ENCODE measurements at places on chromosomes 11 and 22.

- DNase-seq, result no peak
Measured at GRCh38 chr11:68330700-68331337, 18.4 kb downstream of the LRP5 start.

DNA sequence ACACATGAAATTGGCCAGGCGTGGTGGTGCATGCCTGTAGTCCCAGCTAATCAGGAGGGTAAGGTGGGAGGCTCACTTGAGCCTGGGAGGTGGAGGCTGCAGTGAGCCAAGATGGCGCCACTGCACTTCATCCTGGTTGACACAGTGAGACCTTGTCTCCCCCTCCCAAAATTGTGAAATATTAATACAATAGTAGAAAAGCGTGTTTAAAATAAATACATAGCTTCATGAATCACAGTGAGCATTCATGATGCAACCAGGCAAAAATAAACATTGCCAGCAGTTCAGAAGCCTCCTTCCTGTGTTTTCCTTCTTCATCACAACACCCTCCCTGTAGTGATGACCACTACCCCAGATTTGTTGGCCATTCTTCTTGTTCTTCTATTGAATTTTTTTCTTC is 4.3 kb upstream of the TEAD1 start:
- no peak for DNase-seq

GRCh38 chr22:35587447-35587870 is 29.7 kb downstream of the MB start:
- no peak for DNase-seq

DNA sequence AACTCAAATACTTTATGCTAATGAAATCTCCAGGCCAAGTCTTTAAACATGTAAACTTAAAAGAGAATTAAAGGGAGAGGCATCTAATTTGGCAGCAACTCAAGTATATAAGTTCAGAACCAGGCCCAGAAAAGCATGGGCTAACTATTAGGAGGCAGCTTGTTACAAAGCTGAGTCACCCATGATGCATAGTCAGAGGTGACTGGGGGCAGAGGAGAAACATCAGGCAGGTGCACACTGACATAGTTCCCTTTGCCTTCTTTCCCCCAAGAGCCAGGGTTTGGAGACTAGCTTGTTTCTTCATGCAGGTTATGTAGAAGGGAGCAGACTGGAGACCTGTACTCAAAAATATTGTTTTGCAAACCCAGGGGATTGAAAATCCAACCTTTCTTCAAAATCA is 619.0 kb downstream of the SOX6 start:
- DNase-seq, result no peak

DNA sequence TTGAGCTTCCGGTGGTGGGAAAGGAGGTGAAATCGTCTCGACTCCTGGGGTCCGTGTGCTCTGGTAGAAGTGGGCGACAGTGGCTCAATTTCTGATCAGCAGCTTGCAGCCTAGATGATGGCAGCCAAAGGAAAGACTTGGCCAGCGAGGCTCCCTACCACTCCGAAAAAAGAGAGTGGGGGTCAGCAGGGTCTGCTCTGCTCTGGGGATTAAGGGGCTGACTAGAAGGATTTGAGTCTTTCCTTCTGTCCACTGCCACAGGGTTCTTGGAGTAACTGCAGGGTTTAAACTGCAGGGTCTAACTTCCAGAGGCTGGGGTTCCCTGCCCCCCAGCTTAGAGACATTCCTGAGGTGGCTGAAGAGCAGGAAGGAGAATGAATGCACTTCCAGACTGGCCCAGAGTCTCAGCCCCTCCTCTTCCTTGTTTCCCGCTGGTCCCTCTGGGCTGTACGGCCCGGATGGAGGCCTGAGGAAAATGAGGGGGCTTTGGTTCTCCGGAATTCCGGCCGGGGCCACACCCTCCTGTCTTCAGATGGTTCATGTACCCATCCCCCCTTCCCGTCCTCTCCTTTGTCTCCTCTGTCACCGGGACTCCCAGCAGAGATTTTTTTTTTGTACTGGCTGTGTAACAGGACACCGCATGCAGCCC is 907 bp downstream of the SERPINH1 start:
- no peak for DNase-seq

GRCh38 chr11:78031629-78032028 is 8.6 kb upstream of the KCTD14 start:
- no peak for DNase-seq

DNA sequence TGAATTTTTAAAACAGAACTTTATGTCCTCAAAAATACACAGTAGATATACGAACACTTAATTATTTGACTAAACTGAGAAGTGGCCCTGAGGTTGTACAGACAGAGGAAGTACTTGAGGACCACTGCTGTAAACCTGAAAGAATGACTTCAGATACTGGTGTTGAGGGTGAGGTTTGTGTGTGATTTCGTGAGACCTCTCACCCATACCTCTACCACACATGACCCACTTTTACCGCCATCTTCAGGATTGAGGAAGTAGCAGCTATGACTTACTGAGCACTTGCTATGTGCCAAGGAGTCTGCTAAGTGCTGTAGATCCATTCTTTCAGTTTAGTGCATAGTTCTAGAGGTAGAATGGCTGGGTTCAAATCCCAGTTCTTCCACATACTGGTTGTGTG is 21.9 kb downstream of the MMP13 start:
- no peak for DNase-seq

DNA sequence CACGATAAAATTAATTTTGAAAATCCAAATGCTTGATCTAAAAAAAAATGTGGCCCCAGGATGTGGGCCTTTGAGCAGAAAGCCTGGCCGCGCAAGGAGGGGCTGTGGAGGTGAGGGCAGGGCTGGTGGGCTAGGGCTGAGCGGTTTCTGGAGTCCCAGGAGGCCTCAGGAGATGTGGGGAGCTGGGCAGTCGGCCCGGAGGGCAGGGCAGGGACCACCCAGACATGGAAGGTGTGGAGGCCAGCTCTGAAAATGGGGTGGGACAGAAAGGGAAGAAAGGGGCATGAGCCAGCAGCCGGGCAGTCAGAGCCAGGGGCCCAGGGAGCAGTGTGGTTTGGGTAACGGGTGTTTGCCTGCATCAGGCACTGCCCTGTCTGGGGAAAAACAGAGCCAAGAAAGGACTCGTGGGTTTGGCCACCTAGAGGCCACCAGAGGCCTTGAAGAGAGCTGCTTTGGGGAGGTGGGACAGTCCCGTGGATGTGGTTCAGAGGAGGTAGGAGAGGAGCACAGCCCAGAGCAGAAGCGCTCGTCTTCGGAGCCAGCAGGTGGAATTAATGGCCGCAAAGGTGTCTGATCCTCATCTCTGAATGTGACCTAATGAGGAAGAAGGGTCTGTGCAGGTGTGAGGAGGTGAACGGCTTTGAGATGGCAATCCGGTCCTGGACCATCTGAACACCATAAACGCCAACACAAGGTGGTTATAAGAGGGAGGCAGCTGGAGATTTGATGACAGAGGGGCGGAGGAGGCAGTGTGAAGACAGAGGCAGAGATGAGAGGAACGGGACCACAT is 50.2 kb downstream of the IGF2 start:
- no peak for DNase-seq

- DNase-seq, result no peak
Measured at GRCh38 chr11:24199461-24199860, 297.4 kb upstream of the LUZP2 start.

GRCh38 chr11:3109921-3110706 is 52.9 kb upstream of the CARS1 start:
- no peak for DNase-seq

DNA sequence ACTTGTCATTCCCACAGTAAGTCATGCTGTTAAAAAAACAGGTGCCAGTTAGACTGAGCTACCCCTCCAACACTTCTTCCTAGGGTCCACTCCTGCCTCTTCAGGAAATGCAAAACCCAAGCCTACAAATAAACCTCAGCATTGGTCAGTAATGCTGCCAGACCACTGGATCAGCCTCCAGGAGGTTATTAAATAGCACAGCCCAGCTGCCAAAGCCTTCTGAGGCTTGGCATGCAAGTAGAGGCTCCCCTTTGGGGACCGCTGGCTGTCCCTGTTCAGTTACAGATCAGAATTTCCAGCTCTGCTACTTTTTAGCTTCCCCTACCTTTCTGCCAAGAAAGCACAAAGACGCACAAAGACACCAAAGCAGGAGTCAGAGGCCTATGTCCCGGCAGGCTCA is 33.3 kb downstream of the ABTB2 start:
- no peak for DNase-seq

GRCh38 chr11:64379160-64379559 is 20.2 kb downstream of the RPS6KA4 start:
- DNase-seq, result no peak

GRCh38 chr11:113001709-113002108 is 40.5 kb downstream of the NCAM1 start:
- DNase-seq, result no peak

- DNase-seq, result no peak
Measured at GRCh38 chr11:29310725-29311342, 706.0 kb downstream of the KCNA4 start.

- no peak for DNase-seq
Measured at GRCh38 chr11:96293598-96294021, 49.4 kb downstream of the MAML2 start.

DNA sequence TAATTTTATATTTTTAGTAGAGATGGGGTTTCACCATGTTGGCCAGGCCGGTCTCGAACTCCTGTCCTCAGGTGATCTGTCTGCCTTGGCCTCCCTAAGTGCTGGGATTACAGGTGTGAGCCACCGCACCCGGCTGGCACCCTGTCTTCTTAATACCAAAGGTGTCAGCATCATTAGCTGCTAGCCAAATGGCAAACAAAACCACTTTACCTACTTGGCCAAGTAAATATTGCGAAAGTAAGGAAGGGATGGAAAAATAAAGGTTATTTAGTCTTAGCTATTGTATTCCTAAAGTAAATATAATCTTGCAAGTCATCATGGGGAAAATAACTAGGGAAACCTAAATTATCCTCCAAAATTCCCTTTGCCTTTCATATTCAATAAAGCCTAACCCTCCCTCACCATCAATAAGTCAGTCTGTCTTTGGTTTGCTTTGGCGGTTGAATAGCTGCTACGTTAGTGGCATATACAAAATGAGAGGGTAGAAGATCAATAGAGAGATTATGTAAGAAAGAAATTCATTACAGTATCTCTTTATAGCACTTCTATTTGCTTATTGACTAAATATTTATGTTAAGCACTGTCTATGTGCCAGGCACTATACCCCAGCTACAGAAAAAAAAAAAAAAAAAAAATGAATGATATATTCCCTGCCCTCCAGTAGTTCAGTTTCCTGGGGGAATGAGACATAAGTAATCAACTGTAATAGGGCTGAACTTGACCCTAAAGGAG is 40.2 kb upstream of the CFAP300 start:
- no peak for DNase-seq

GRCh38 chr11:61315260-61315659 is 17.6 kb downstream of the DDB1 start:
- DNase-seq, result no peak

DNA sequence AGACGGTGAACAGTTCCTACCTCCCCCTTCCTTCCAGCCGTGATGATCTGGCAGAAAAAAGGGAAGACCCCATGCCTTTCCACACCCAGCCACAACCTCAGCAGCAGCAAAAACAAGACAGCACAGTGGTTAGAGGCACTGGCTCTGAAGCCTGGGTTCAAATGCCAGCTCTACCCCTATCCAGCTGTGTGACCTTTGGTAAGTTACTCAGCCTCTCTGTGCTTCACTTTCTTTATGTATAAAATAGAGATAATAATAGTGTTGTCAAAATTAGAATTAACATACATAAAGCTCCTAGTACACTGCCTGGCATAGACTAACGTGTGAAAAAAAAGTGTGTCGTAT is 4.2 kb downstream of the NRXN2 start:
- no peak for DNase-seq

DNA sequence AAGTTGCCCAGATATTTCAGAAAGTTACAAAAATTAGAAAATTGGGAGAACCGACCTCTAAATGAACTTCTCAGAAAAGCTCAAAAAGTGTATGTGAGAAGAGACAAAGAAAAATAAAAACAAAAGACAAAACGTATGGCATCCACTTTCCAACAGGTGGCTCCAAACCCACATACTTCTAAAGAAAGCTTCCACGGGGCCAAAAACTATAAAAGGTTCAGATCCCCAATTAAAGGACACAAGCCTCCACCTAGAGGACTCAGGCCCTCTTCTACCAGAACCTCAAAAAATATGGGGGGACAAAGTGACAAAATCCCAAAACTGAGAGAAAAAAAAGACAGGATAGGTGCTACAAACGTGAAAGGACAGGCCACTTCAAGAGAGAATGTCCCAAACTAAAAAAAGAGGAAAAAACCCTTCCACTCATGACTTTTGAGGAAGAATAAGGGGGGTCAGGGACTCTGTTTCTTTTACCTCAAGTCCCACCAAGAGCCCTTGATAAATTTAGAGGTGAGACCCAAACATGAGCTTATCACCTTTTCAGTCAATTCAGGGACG is 8.8 kb downstream of the SCGB2A1 start:
- DNase-seq, result no peak

Measured in activated CD4-positive, alpha-beta T cell treated with anti-CD3 and anti-CD28 coated beads for 1 hour (primary cell).